ENCODE measurements at places on chromosomes 4 and X.

DNA sequence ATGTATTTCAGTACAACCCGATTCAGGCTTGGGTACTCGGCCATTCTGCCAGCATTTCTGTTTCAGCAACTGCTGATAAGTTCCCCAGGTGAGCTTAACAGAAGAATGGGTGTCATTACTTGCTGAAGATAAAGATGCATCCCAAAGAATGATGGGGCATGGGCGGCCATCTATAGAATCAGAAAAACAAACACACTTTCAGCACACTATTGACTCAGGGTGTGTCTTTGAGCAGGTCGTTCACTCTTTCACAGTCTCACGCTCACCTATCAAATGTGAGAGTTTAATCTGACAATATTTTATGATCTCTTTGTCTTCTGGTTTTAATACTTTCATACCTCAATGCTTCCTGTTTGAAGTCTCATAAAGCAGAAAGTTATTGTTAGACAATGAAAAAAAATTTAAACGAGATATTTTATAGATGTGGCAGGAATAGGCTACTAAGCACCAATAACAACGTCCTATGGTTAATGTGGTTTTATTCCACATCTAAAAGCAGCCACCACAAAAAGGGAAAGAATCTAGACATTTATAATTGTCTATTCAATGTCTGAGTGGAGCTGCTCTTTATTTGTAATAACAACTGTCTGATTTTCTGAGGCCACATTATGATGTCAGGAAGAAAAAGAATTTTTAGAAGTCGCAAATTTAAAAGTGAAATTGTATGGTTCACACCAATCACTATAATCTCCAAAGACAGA lies 17.0 kb downstream of the GASK1B start:
- ATAC-seq: no peak

GRCh38 chr4:102439236-102439614 lies 61.9 kb upstream of the NFKB1 start:
- peak; percentile 76 for ATAC-seq

- peak; percentile 33 for ATAC-seq
Observed at GRCh38 chr4:10098780-10099160, 17.8 kb downstream of the WDR1 start.

- ATAC-seq: no peak
Observed at GRCh38 chrX:10654960-10655359, 34.6 kb upstream of the MID1 start.

GRCh38 chr4:13920901-13921300 lies 293.4 kb upstream of the BOD1L1 start:
- peak; percentile 83 for ATAC-seq

DNA sequence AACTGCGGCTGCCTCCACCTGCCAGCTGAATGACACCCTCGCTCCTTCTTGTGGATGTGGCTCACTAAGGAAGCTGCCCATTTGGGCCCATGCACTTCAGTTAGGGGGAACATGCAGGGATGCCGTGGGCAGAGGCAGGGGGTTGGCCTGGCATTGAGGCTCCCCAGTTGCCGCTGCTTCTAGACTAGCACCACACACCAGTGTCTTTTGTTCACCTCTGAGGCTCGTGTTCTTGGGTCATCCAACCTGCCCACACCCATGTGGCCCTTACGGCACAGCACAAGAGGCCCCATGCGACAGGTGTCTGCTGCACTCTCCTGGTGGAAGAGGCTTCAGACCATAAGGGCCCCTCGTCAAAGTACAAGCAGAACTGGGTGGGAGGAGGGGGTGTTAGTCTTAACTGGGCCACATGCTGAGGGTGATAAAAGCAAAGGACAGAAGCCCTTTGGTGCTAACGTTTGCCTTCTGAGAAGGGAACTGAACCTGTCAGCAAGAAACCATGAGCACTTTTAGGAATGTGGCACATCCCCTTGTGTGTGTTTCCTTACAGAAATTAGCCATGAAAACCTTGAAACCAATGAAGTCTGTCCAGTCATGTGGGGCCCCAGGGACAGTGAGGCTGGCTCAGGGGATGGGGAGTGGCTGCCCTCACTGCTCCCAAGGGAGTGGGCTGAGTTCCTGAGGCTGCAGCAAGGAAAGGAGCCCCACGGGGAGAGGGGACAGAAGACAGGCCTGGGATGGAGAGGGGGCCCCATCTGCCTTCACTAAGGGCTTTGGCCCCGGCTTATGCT lies 39.2 kb downstream of the MAP7D3 start:
- no peak for ATAC-seq

Data from SK-N-SH treated with all-trans-retinoic acid at 6 μM for 48 hours (cell line).